Activated naive CD4-positive, alpha-beta T cell treated with anti-CD3 and anti-CD28 coated beads, Interleukin-2, amount 50 U/mL, for 72 hours (primary cell): ENCODE measurements at places on chromosomes 4 and X. TPM values are rescaled to one million over a fixed set of nuclear protein-coding genes. Genes with fewer than 3 reads are reported as not detected.
A peak's percentile ranks its signal among the peaks of the same experiment; 100 is the strongest.

Gene DDIT4L
- total RNA-seq, result 2.0 TPM

Gene CENPVL2
- not detected for total RNA-seq

DNA sequence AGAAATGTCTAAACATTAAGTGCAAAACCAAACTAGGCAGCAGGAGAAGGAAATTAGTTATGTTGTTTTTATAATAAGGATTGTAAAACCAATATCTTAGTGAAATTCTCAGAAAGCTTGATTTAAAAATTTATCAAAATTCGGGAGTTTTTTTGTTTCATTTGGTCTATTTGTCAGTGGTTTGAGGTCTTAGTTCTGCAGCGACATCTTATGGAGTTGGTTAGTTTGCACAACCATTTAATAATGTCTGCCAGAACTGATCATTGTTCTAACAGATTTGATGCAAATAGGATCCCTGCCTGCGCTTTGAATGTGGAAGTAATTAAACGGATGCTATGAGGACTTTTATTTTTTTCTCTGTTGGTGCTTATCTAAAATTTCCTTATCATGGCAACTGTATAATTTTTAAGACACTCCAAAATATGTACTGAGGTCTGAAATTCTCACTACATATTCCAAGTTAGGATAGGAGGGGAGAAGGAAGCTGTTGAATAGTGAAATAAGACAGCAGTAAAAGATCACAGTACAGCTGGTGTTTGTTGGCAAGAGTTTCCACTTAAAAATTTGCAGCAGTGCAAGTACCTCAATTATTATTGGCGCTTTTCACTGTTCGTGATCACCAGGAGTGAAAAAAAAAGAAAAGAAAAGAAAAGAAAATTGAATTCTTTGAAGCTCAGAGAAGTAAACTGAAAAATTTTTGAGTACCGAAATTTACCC, 2521.4 kb downstream of the ARAP2 start:
- no peak for DNase-seq

DNA sequence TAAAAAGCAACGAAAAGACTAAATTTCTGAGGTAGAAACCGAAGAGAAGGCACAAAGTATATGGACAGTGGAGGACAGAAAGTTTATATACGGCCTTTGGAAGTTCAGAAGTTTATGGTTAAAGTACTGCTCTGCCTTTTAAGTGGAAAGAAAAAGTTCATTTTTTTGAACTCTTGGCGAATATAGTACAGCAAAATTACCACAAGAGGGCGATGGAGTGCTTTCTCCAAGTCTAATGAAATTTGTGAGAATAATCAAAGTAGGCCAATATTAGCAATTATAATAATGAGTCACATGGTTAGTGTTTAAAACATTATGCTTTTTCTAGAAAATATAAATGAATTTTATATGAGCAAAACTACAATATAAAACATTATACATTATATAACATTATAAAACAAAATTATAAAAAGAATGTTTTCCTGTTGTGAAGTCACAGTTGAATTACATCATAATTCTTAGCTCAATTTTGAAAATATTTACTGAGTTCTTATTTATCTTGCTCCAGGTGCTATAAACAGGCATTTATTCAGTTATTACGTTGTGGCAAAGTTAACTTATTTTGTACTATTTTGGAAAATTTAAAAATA, 136.2 kb upstream of the BMPR1B start:
- DNase-seq, result peak; percentile 20

DNA sequence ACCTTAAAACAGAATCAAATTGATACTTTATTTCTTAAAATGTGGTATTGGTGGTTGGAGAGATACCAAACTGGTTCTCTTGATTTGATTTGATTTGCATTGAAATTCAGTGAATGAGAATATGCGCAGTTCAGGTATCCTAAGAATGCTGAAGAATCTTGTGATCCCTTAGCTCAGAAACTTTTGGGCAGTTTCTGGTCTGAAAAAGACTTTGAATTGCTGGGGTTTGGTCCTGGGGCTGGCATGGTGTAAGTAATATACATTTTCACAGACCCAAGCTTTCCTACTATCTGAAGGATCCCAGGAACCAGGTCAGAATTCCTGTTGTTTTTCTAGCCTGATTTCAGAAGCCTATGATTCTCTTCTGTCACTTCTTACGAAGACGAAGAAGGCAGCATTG, 6.6 kb downstream of the RAB33B start:
- no peak for DNase-seq

- no peak for DNase-seq
Measured at GRCh38 chr4:85522277-85522676, 47.3 kb downstream of the ARHGAP24 start.

- DNase-seq, result no peak
Measured at GRCh38 chrX:121455890-121456289, 408.5 kb downstream of the GLUD2 start.
